ENCODE measurements at places on chromosomes 2 and 18. TPM values are rescaled to one million over a fixed set of nuclear protein-coding genes. Genes with fewer than 3 reads are reported as not detected.

LONRF2 gene
- total RNA-seq = 0.40 TPM

CDH2 gene
- total RNA-seq = 486 TPM

C1GALT1C1L gene
- not detected for total RNA-seq

SPRED2 gene
- total RNA-seq = 66.7 TPM

CRYBA2 gene
- total RNA-seq = 2.4 TPM

IL1R1 gene
- total RNA-seq = 2.4 TPM

GRCh38 chr2:228699400-228699799 is 517.9 kb upstream of the SPHKAP start:
- no peak for DNase-seq

DNA sequence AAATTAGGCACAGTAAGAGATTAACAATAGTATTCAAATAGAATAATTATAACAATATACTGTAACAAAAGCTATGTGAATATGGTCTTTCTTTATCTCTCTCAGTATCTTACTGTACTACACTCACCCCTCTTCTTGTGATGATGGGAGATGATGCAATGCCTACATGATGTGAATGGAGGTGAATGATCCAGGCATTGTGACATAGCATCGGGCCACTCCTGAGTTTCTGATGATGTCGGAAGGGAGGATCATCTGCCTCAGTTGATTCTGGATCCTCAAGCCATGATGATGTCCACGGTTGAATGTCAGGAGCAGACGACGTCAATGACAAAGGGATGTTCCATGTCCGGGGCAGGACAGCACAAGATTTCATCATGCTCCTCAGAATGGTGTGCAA is 268.3 kb upstream of the MGAT5 start:
- no peak for DNase-seq

DNA sequence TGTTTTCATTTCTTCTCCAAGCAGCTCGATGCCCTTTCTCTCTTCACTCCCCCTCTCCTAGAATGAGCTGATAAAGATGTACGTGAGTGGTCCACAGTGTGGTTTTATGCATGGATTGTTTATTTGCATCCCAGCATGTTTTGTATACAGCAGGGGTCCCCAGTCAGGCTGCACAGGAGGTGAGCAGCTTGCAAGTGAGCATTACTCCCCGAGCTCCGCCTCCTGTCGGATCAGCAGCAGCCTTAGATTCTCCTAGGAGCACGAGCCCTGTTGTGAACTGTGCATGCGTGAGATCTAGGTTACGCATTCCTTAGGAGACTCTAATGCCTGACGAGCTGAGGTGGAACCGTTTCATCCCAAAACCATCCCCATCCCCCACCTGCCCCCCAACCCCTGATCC is 262.6 kb downstream of the AGAP1 start:
- DNase-seq = peak; percentile 63

GRCh38 chr2:100141906-100142305 is 484 bp downstream of the AFF3 start:
- no peak for DNase-seq

GRCh38 chr2:150129921-150130575 is 357.4 kb downstream of the RND3 start:
- DNase-seq = no peak

- no peak for DNase-seq
These were observed 53.8 kb downstream of the EFEMP1 start for GRCh38 chr2:55869637-55870325.

- no peak for DNase-seq
These were observed 60.5 kb upstream of the PXDN start for GRCh38 chr2:1804865-1805264.

GRCh38 chr2:221268631-221269030 is 303.5 kb downstream of the EPHA4 start:
- no peak for DNase-seq

DNA sequence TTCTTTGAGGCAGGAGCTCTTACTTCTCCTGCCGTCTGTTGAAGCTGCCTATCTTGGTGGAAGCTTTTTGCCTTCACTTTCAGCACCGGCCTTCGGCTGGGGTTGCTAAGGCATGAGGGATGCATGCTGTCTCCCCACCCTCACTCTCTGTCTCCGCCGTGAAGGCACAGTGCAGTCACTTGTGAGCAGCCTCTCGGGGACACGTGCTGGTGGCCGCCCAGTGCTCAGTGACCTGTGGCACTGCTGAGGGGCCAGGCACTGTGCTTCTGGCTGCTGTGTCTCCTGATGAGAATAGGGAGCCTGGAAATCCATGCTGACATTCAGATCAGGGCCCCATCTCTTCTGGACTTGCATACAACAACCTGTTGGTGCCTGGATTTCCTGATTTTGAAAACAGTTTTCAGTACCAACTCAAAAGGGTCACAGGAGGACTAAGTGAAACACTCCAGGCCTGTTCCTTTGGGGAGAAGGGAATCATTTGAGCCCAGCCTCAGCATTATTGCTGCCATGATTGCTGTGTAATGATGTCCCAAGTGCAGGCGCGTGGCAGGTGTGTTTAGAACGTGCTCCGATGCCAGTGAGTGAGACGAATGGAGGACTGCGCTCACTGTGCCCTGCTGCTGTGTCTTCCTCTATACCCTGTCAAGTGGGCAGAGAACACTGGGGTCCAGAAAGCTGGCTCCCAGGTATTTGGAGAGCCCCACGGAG is 218.1 kb downstream of the SEPTIN10 start:
- DNase-seq = no peak

DNA sequence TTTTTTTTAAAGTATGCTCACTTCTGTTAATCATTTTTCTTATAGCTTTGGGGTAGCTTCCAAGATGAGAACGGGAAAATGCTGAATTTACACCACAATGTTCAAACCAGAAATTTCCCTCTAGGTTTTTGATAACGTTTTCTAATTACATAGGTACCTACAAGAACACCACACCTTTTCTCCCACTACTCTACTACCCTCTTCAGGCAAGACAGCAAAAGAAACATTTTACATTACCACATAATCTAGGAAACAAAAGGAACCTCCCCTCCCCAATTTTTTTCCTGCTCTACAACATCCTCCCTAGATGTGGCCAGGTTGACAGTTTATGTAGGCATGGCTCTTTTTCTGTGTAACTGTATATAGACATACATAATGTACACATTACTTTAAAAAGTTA is 32.4 kb downstream of the NDUFAF7 start:
- no peak for DNase-seq

DNA sequence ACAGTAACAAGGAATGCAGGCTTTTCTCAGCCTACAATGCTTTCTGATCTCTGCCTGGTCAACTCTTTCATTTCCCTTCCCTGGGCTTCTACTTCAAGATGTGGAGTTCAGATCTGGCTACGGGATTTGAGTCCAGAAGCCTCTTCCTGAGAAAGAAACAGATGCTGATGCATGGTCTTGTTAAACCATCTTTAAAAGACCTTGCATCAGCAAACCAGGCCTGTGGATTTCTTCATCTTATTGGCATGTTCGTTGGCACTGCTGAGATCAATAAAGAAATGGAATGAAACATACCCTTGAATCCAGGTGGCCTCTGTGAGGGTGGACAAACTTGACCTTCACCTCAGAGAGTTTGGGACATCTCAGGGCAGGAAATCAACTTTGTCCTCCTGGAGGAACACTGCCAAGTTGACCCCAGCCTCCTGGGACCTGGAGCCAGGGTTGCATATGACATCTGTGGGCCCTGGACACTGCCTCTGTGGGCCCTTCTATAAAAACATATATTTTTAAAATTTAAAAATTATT is 21.4 kb downstream of the IGFBP2 start:
- no peak for DNase-seq

GRCh38 chr2:230166557-230167170 is 53.1 kb downstream of the SP110 start:
- no peak for DNase-seq

DNA sequence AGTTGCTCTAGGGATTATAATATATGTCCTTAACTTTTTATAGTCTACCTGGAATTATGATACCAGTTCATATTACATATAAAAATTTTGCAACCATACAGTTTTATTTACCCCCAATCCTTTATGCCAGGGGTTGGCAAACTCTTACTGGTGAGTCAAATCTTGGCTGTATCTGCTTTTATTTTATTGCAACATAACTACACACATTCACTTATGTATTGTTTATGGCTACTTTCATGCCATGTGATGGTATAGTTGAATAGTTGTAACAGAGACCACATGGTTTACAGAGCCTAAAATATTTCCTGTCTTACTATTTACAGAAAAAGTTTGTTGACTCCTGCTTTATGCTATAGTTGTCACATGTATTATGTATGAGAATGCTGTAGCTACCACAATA is 25.8 kb upstream of the DLX2 start:
- DNase-seq = no peak
